Right renal cortex interstitium (tissue), 3 donors: ENCODE measurements at places on chromosomes 13 and 19. TPM values are rescaled to one million over a fixed set of nuclear protein-coding genes. Genes with fewer than 3 reads are reported as not detected.

- DNase-seq = no peak
Observed at GRCh38 chr13:31495336-31495735, 244.0 kb upstream of the RXFP2 start.

- no peak for DNase-seq
Observed at GRCh38 chr13:105311094-105311493, 1224.4 kb downstream of the EFNB2 start.

DNA sequence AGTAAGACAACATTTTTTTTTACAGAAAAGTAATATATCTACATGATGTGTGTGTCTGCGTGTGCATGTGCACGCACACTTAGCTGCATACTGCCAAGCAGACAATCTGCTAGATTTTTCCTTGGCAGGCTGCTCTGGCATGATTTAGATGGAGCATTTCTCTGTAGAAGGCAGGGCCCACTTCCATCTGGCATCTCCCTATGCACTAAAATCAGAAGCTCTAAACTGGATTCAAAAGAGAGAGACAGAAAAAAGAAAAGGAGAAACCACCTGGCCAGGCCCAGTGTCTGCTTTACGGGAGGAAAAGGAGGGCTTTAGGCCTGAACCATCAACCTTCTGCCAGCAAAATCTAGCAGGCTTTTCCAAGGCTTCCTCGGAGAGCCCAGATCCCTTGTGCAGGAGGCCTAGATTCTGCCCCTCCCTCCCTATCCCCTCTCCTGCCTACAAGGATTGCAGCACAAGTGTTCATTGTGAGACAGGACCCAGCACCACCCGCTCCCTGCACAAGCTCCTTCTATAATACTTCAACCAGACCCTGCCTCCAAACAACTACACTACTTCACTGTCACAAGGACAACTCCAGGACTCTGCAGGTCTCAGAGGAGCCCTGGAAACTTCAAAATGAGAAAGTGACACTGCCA, 99.3 kb downstream of the DOCK9 start:
- no peak for DNase-seq

The PINLYP gene
- polyA plus RNA-seq = 17.9 TPM

DNA sequence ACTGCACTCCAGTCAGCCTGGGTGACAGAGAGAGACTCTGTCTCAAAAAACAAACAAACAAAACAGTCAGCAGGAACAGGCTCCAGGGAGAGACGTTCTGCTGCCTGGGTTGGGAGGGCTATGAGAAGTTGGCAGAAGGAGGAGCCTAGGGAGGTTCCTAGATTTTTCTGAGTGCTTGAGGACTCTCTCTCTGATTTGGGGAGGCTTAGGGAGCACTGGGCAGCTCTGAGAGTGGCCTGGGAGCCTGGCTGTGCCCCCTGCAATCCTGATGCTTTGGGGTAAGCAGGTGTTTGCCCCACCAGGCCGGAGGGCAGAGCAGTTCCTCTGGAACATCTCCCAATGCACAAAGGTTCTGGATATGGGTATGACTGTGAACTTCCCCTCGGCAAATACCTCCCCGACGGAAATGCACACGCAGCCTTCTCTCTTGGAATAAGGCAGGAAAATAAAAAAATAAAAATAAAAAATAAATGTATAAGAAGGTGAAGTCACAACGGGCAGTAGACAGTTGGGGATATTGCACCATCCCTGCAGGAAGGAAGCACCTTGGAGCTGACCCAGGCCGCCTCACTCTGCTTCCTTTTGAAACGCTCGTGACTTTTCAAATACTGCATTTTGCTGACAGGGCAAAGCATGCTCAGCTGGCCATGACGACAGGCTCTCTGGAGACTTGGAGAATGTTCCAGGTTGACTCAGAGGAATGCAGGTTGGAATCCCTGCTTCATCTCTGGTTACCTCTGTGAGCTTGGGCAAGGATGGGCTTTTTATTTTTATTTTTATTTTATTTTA, 26.5 kb upstream of the HOMER3 start:
- peak; percentile 41 for DNase-seq

DNA sequence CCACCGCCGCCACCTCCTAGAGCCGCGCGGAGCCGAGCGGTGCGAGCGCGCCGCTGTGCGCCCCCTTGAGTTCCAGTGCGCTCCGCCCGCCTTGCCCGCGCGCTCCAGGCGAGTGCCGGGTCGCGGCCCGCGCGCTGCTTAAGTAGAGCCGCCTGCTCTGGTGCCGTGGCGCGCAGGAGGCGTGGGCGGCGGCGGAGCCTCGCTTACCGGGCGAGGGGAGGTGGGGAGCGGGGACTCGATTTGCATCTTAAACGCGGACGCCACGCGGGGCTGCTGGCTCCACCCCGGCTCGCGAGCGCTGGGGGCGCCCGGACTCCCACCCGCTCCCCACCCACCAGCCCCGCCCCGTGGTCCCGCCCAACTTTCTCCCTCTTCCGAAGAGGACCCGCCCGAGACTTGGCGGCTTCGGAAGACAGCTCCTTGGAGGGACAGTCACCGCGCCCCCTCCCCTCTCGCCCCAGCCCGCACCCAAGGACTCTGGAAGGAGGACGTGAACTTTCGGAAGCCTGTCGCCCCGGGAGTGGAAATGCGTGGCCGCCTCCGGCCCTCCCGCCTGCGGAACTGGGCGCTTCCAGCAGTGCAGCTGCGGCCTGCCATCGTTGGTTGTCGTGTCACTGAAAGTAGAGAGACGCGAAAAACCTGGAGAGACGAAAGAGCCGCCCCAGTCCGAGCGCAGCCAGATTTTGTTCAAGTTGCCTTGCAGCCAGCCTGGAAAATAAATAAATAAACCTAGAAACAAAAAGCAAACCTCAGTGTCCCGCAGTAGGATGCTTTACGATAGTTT, at the start of gene KCTD12:
Gene KCTD12, minus strand, starts transcription at position 114 of the 784 bp plus-strand sequence. CDS start 257 bp downstream, outside the sequence.
- DNase-seq = peak; percentile 78

DNA sequence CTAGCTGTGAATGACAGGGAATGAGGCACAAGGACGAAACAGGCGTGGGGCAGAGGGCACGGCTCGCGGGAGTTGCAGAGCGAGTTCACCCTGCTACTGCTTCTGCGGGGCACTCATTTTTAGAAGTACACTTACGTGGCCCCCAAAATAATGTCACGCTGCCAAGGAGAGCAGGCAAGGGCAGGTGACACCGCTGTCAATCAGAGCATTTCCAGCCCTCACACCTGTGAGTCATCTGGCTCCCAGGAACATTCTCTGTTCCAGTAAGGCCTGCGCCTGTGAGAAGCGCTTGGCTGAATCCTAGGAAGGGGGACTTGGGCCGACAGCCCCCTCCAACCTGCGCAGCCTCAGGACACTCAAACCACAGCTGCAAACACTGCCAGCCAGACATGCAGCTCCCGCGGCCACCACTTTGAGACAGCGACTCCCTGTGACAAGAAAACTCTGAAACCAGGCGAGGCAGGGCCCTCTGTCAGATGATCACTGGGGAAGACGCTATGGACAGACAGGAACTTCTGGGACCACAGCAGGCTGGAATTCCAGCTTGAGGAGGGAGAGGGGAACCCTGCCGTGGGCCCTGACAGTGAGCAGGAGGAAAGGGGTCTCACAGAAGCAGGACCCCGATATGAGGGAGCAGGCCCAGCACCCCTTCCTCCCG, 12.7 kb downstream of the DOT1L start:
- no peak for DNase-seq

DNA sequence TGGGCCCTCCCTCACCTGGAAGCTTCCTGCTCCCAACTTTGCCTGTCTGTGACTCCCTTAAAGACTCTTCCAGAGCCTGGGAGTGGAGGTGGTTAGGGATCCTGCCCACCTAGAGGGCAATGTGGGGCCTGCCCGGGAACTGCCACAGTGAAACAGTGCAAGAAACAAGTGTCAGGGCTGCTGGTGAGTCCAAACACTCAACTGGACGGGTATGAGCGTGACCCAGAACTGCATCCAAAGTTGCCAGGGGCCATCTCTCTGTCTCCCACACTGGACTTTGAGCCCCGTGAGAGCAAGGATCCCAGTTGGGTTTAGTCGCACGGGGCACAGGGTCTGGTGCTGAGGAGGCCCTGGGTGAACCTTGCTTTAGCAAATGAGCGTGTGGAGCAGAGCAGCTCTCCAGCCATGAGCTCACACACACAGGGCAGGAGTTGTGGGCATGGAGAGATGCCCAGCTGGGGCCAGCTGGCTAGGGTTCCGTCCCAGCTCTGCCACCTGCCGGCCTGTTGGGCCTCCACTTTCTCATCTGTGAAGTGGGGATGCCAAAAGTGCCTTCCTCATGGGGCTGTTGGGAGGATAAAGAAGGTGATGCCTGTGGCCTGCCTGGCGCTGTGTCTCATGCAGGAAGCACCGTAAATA, 2.8 kb upstream of the NUMBL start:
- DNase-seq = no peak

- DNase-seq = no peak
Observed at GRCh38 chr13:63446329-63446728, 2030.7 kb upstream of the PCDH20 start.

- DNase-seq = no peak
Observed at GRCh38 chr19:28577233-28577632, 635.7 kb downstream of the UQCRFS1 start.

GRCh38 chr19:10503002-10503789, at the start of gene KEAP1:
Gene KEAP1 (minus strand): TSS chr19:10503356. CDS start chr19:10500033, 3,323 bp downstream.
- no peak for DNase-seq

DNA sequence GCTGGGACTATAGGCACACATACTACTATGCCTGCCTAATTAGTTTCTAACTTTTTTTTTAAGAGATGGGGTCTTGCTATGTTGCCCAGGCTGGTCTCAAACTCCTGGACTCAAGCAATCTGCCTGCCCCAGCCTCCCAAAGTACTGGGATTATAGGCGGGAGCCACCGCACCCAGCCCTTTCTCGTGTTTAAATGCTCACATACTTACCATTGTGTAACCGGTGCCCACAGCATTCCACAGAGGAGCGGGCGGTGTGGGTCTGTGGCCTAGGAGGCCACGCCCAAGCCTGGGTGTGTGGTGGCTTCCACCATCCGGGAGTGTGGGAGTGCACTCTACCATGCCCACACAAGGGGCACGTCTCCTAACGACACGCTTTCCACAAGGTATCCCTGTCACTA, 7.7 kb downstream of the LMNB2 start:
- DNase-seq = no peak

DNA sequence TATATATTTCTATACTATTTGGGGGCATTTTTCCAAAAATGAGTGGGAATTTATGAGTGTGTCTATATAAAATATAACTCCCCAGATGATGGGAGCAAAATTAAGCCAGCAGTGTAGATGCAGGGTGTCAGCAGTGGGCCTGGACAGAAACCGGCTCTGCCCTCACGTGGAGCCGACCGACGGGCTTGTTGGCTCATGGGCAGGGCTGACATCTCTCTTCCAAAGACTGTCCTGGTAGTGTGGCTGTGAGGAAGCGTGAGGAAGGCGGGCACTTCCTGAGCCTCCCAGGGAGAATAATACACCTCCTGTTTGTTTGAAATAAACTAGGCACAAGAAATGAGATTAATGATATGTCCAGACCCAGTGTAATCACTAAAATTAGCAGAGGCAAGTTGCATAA, 206.5 kb downstream of the TEX29 start:
- DNase-seq = no peak

The CCL25 gene
- polyA plus RNA-seq = 0.22 TPM

The CNN1 gene
- polyA plus RNA-seq = 2.2 TPM

DNA sequence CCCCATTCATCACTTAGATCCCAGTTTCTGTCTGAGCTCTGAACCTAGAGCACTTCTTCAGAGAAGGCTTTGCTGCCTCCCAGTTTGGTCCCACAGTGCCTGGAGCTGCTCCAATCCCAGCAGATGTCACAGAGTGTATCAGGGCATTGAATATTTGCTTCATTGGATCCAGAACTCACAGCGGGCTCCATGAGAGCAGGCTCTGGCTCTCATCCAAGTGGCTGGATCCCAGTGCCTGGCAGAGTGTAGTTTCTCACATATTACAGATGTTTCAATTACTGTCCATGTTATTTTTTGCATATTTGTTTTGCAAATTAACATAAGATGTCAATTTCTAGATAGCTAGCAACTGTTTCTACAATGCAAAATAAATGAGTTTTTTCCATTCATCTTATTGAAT, 50.6 kb downstream of the MYO16 start:
- DNase-seq = no peak

The ZNF835 gene
- polyA plus RNA-seq = 4.1 TPM

The HCST gene
- polyA plus RNA-seq = 3.2 TPM

- DNase-seq = no peak
Observed at GRCh38 chr19:741506-742131, 9.3 kb upstream of the MISP start.

The SIGLEC10 gene
- 0.82 TPM for polyA plus RNA-seq

The PLIN4 gene
- 0.37 TPM for polyA plus RNA-seq

- DNase-seq = no peak
Observed at GRCh38 chr13:103515410-103515809, 449.2 kb upstream of the SLC10A2 start.

- DNase-seq = no peak
Observed at GRCh38 chr19:39128516-39129079, 3.0 kb downstream of the PAK4 start.
